ENCODE measurements at places on chromosomes 4 and X.

DNA sequence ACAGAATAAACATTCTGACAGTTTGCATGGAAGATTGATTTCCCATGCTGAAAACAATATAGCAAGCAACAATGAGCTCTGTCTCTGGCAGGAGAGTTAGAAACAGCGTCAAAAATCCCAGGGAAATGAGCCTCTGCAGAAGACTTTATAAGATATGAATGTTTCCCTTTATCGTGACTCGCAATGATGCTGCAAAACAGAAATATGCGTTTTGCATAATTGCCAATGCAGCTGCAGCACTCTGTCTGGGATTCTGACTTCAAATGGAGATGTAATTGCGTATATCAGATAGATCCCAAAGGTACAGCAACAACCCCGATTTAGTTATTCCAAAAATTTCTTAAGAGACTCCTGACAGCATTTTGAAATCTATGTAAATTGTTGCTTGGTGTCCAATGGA lies 702.4 kb upstream of the EPHA5 start:
- no peak for DNase-seq

GRCh38 chr4:153595894-153596601 lies 88.0 kb upstream of the TLR2 start:
- no peak for DNase-seq

DNA sequence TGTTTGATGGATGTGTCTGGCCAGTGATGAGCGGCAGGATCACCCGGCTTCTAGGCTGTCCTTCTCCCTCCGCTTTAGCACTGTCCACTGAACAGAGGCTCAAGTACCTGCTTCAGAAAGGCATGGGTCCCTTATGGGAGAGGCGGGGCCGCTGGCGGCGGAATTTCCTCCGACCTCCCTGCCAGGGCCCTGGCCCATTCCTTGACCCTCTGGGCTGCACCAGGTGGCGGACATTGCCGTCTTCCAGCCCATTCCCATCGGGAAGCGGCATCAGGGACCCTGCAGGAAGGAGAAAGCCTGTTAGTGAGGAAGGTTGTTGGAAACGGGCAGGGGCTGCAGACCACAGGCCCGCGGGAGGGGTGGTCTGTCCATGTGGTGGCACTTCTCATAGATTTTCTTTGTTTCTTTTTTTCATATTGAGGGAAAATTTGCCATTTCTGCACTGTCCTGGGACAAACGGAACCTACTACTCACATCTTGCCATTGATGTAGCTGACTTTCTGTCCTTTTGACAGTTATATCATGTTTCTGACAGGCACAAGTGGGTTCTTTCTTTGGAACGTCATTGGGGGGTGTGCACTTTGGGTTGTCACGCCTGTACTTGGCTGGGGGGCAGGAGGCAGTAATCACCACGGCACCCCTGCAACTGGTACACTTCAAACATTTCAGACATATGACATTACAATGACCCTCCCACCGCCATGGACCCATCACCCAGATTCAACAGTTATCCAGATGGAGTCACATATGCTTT lies 6.1 kb downstream of the APLN start:
- DNase-seq: no peak

GRCh38 chr4:125734504-125734903 lies 419.7 kb downstream of the FAT4 start:
- no peak for DNase-seq

GRCh38 chr4:13836946-13837912 lies 209.7 kb upstream of the BOD1L1 start:
- DNase-seq: no peak

- DNase-seq: peak; percentile 51
Observed at GRCh38 chr4:119233750-119234149, 21.2 kb downstream of the USP53 start.

DNA sequence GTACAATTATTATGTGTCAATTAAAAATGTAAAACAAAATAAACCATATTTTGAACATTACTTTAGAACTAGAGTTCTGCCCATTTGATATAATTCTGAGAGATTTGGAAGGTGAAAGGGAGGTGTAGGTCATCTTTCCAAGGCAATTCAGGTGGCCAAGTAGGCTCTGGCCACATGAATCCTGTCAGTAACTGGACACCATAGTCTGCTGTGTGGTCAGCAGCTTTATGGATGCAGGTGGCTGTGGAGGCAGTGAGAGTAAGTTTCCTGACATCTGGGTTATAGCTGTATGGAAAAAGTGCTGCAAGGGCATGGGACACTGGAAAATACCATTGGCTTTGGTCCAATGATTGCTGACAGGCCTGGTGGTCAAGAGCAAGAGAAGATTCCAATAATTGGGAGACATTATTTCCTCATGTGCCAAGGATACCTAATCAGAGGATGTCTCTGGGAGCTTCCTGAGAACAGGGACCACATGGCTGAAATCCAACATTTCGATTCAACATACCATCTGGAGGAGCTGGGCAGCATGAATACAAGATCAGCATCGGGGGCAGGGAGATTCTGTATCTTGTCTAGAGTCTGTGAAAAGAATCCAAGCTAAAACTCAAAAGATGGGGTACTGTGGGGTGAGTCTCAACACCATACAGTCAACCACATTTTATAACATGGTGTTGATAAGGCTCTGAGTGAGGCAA lies 523.1 kb downstream of the MID1IP1 start:
- no peak for DNase-seq

DNA sequence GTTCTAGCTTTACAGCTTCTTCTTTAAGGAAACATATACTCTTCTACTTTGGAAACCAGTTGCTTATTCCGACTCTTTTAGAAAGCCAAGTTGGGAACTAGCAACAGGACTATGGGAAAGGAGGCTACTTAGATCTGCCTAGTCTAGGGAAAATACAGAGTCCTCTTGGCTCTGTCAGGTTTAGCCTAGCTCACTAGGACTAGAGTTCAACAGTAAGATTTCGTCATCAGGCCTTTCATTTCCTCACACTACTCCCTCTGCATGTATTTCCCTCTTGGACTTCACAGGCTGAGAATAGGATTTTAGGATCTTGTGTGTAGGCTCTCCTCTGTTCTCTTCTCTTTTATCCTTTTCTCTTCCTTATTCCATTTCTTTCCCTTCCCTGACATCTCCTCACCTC lies 409.8 kb downstream of the AR start:
- no peak for DNase-seq

All from fibroblast of mammary gland (primary cell).